ENCODE measurements at places on chromosomes 5 and 9.

GRCh38 chr5:68333649-68334552 is 118.3 kb downstream of the PIK3R1 start:
- DNase-seq, result no peak

DNA sequence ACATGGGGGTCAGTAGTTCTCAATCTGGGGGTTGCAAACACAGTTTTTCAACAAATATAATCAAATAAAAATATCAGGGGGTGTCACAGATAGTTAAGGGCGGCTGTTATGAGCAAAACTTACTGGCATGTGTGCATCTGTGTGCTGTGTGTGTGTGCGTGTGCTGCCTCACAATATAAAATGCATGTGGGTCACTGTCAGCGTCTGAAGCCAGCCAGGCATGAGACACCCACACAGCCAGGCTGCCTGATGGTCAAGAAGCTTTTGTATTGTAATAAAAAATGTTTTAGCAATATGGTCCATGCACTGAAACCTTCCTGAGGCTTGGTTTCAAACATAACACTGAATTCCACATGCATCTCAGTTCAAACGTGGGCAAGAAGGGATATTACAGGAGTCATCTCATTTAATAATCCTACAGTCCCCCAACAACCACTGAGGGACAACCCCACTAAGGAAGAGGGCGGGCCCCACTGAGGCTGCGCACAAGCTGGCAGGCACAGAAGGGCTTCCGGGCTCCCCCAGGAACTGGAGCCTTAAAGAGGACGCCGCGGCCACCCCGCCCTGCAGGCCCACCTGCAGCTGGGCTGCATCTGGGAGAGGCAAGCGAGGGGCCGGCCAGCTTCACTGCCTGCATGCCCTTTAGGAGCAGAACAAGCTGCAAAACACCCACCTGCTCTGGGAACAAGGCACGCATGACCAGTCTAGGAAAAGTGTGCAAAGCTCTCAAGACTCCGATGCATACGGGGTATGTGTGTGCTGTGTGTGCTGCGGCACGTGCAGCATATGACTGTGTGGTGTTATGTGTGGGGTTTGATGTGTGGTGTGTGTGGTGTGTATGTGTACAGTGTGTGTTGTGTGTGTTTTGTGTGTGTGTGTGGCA is 14.1 kb downstream of the SEMA4D start:
- peak; percentile 61 for DNase-seq

DNA sequence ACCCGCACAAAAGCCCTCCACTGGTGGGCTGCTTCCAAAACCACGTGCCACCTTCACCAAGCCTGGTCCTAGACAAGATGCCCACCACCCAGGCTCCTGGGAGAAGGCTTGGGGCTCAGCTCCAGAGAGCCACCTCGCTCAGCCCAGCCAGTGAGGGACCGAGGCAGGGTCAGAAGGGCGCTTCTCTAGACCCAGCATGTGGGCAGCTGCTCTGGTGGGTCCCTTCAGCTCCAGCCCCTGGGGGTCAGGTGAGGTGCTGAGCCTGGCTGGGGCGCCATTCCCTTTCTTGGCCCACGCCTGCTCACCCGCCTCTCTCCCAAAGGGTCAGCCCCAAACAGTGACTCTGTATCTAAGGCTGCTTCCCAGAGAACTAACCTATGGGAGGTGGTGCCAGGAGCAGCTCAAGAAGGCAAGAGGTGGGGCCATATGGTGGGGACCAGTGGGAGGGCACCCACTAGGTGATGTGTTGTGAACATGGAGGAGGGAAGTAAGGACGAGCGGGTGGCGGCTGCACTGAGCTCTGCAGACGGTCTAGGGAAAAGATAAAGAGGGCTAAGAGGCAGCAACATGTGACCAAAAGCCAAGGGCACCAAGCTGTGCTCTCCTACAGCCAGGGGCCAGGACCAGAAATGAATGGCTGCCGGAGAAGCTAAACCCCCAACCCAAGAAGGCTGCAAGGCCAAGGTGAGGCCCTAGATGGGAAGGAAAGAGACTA is 79.3 kb downstream of the CAMSAP1 start:
- no peak for DNase-seq

GRCh38 chr5:126658561-126658960 is 57.8 kb downstream of the PHAX start:
- no peak for DNase-seq

DNA sequence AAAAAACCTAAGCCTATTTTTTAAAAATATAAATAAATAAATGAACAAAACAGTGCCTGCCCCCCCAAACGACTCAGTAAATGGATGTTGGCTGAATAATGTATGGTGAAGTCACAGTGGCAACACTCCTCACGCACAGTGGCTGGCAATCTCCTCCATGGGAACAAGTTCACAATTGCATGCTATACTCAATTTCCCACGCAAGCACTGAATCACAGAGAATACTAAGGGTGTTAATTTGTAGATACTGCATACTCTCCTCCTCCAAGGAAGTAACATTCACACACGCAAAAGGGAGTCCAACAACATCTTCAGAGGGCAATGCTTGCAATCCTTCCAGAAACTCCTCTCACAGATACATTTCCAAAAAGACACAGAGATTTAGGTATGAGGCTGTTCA is 47.5 kb downstream of the SERINC5 start:
- no peak for DNase-seq

GRCh38 chr9:1050125-1050895 is at the start of gene DMRT2:
TSS of gene DMRT2 (plus strand) at chr9:1050357. CDS start at chr9:1051614, 1,257 bp downstream.
- no peak for DNase-seq

GRCh38 chr5:18292146-18292545 is 657.9 kb downstream of the TAF11L14 start:
- DNase-seq, result no peak

- DNase-seq, result no peak
Measured at GRCh38 chr9:68669218-68669617, 35.8 kb upstream of the PIP5K1B start.

- DNase-seq, result no peak
Measured at GRCh38 chr5:105544300-105544699, 1981.7 kb upstream of the NUDT12 start.

- no peak for DNase-seq
Measured at GRCh38 chr5:84327591-84327990, 57.1 kb downstream of the EDIL3 start.

GRCh38 chr9:35508069-35508468 is 18.2 kb downstream of the RUSC2 start:
- DNase-seq, result no peak

DNA sequence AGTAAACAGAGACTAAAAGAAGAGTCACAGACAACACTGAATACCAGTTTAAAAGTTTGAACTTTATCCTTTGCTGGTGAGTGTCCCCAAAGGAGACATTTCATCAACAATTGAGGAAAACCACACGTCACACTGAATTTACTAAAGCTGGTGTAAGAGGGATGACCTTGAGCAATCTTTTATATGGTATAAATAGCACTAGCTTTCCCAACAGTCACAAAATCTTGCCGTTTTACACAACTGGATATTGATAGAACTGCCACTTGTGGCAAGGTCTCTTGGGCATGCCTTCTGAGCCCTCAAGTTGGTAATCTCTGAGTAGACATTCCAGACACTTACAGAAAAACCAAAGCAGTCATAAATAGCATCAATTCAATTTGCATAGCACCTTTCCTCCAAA is 311.5 kb upstream of the TARS1 start:
- DNase-seq, result no peak

- no peak for DNase-seq
Measured at GRCh38 chr5:133338504-133339355, 273.6 kb downstream of the FSTL4 start.

GRCh38 chr5:107916731-107917725 is 246.3 kb upstream of the EFNA5 start:
- DNase-seq, result no peak

DNA sequence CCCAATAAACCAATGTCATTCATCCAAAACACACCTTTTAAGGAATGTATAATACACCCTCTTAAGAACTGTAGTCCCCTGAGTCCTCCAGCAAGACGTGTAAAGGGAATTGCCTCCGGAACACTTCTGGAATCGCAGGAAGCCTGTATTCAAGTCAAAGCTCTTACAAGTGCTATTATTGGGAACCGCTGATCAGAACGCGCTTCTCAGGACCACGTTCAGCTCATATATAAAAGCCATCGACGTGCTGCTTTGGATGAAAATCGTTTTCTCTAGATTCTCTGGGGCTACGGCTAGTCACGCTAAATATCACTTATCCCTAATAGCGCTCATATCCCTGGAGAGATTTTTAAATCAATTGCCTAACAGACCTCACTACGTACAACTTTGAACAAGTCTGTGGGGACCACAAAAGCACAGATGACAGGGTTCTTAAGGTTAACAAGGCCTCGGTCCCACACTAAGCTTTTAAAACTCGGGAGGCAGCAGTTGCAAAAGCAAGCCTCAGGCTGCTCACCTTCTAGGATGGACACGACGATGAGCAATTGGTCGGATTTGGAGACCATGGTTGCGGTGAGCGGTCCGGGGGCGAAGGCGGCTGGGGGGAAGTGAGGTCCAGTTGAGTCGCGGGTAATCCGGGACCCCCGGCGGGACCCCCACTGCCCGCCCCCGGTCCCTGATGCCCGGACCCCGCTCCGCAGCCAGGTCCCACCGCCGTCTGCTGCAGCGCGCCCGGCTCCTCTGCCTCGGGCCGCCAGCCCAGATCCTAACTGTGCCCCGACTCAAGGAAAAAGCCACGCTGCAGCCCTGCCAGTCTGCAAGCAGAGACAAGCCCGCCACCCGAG is 548 bp downstream of the CEP120 start:
- DNase-seq, result no peak

DNA sequence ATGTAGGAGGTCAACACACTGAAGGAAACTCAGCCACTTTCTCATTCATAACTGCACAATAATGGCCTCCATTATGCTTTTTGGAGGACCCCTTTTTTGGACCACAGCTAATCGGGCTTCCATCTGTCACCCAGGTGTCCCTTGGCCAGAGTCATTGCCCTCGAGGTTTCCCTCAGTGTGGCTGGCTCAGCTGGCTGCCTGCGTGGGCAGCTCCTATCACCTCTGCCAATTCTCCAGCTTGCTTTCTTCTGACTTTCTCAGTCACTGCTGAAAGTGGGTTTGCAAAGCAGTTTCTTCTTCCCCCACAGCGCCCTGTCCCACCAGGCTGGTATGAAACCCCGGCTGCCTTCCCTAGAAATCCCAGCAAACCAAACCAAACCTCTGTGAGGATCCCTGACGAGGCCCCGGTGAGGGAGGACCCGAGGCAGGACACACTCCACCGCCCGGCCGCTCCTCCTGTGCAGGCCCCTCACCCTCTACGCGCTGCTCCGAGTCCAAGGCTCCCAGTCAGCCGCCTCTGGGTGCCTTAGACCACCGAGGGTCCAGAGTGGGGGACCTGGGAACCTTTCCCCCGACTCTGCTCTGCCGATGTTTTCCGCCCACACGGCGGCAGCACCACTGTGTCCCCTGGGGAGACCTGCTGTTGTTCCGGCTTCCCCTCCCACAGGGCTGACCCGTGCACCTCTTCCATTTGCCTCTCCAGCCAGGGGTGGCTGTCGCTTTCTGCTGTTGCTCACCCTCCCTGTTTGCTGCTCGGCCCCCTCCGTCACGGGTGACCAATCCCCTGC is 109.5 kb downstream of the TENT4A start:
- no peak for DNase-seq

DNA sequence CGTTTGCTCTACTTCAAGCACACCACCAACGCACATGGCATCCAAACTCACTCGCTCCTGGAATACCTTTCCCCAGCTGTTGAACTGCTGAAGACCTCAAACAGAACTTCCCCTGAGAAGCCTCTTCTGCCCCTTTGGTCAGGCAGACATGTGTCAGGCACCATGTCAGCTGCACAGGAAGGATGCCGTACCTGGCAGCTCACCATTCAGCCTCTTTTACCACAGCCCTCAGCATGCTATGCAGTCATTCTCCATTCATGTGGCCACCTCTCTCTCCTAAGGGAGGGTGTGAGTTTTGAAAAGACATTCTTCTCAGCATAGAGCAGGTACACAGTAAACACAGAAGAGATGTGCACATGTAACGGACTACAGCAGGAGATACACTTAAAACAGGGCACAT is 14.2 kb downstream of the IL4 start:
- DNase-seq, result peak; percentile 11

- no peak for DNase-seq
Measured at GRCh38 chr5:2852446-2852845, 101.0 kb upstream of the IRX2 start.

- DNase-seq, result peak; percentile 29
Measured at GRCh38 chr5:172274951-172275753, 8.4 kb downstream of the UBTD2 start.

DNA sequence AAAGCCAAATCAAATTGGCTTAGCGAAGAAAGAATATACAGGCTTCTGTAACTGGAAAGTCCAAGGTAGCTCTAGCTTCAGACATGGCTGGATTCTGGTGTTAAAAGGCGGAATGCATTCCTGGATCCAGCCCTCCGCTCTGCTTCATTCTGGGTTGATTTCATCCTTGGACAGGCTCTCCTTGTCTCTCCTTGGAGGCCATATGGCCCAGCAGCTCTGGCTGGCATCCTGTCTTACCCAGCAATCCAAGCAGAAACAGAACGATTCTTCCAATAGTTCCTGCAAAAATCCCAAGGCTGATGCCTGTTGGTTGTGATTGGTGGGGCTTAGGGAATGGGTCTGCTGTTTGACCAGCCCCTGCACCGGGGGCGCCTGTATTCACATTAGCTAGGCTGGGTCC is 37.0 kb upstream of the SAP30L start:
- no peak for DNase-seq

- DNase-seq, result no peak
Measured at GRCh38 chr5:175824676-175825075, 46.7 kb upstream of the CPLX2 start.

DNA sequence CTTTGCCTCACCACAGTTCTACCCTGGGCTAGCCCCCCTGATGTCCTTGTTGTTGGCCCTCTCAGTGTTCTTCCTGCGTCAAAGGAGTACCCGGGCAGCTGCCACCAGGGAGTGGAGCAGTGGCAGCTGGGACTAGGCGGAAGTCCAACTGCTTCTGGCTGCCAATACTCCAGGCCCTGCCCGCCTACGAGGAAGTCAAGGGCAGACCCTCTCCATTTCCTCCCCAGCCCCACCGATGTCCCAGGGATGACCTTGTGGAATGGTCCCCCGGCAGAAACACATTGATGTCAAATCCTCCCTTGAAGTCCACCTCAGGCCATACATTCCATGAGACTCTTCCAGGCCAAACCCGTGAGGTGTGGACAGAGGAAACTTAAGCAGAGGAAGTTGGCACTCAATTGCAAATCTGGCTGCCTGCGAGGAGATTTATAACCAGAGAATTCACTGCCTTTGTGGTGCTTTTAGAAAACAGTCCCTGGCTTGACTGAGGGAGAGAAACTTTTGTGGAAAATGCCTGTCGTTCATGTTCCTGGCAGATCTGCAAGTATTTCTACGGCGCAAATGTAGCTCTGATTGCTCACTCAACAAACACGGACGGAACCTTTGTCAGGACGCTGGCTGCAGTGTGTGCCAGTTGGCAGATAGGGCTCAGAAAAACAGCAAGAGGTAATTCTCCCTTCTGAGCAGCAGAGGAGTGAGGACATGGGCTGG is 339.7 kb downstream of the RAB3C start:
- no peak for DNase-seq
